ENCODE measurements at places on chromosomes 4 and X. TPM values are rescaled to one million over a fixed set of nuclear protein-coding genes. Genes with fewer than 3 reads are reported as not detected.

Gene USP26
- total RNA-seq = not detected

Gene MAGEA2
- 0.22 TPM for total RNA-seq

DNA sequence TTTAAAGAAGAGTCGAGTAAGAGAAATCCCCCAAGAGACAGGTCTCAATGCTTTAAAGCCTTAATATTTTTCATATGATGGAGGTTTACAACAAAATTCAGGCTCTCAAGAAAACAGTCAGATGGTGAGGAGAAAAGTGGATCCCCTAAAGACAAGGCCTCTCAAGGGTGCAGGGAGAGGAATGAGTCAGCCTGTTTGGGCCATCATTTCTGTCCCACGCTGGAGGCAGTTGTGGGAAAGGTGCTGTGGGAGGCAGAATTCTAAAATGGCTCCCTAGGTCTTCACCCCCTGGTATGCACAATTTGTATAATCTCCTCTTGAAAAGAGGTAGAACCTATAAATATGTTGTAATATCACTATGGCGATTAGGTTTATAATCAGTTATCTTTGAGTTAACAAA, 4.6 kb upstream of the TIFA start:
- no peak for DNase-seq

DNA sequence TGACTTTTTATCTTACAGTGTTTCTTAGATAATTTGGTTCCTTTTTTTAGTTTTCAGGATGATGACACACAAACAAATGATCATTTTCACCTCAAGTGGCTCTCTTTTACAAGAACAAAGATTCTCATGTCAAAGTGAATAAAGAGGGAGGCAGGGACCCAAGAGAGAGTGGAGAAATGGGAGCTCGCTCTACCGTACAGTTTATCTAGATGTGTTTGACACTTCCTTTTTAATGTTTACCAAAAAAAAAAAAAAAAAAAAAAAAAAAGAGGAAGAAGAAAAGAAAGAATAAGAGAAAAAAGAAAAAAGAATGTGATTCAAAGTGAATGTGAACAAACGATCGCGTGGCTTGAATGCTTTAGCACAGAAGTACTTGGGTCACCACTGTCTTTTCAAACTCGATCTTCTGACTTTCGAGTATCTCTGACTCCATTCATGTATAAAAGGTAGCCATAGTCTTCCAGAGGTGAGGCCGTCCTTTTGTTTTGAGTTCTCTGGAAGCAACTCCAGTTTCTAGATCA, 75.6 kb upstream of the GRXCR1 start:
- DNase-seq = no peak

GRCh38 chrX:31027351-31027750, 44.5 kb downstream of the FTHL17 start:
- DNase-seq = no peak

GRCh38 chr4:165992283-165992682, 119.2 kb downstream of the TLL1 start:
- DNase-seq = no peak

Gene RADX
- 1.6 TPM for total RNA-seq

GRCh38 chr4:142419712-142420111, 426.4 kb downstream of the INPP4B start:
- DNase-seq = no peak

- no peak for DNase-seq
Measured at GRCh38 chr4:57043347-57044251, 64.9 kb downstream of the POLR2B start.
